ENCODE measurements at places on chromosomes 2 and 18.

- DNase-seq, result no peak
These were observed 171.8 kb upstream of the LHCGR start for GRCh38 chr2:48927355-48927754.

DNA sequence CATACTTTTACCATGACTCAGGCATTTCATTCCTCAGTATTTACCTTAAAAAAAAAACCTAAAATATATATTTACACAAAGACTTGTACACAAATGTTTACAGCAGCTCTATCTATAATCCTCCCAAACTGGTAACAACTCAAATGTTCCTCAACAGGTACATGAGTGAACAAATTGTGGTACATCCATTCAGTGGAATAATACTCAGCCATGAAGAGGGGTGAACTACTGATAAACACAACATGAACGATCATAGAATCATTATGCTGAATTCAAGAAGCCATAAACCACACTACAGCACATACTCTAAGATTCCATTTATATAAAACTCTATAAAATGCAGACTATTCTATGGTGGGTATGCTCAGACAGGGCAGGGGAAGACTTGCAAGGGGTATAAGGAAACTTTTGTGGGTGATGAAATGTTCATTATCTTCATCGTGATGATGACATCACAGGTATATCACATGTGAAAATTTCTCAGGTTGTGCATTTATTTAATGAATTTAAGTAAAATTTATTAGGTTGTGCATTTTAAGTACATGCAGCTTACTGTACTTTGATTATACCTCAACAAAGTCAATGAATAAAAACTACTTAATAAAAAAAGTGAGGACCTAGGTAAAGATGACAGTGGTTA, 24.7 kb upstream of the DUSP2 start:
- DNase-seq, result no peak

DNA sequence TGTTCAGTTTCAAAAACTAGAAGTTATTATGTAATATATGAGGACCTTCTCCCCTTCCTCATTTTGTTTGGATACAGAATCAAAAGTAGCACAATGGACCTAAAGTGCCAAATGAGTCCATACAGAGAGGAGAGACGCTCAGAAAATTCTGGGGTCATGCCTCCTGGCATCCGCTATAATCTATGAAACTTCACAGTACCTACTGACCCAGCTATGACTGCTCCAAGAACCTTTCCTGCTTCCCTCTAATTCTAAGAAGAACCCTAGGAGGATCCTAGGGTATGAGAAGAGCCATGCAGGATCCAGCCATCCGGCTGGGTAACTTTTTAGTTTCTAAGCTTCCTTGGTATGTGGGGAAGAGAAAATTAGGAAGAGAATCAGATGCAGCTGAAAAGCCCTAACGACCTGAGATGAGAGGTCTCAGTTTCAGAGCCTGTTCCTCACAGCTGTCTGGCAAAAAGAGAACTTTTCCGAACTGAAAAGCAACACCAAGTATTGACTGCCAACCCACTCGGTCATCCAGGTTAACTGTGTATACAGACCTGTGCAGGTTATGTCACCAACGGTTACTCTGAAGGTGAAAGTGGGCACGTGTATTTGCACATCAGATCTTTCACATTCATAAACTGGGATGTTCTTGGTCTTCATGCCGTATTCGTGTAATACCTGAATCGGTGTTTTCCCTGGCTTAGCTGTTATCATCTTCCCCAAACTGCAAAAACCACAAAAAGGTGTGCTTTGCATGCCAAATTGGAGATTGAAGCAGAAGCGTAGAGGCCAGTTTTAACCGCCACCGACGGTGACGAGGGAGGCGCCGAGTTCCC, 1.1 kb downstream of the PRKRA start:
- no peak for DNase-seq

DNA sequence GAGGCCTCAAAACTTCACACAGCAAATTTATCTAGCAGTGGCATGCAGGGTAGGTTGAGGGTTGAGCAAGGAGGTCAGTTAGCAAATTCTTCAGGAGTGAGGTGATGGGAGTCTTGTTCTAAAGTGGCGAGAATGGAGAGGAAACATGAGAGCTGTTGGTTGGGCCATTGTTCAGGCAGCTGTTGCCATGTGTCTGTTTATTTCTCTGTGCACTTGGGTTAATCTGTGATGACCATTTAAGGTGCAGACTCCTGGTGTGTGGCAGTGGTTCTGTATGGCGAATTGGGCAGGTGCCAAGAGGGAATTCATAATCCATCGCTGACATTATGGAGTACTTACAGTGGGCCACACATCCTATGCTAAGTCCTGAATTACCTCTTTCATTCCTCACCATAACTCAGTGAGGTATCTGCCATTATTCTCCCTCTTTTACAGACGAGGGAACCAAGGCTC, 30.4 kb downstream of the TMEM178A start:
- DNase-seq, result no peak

DNA sequence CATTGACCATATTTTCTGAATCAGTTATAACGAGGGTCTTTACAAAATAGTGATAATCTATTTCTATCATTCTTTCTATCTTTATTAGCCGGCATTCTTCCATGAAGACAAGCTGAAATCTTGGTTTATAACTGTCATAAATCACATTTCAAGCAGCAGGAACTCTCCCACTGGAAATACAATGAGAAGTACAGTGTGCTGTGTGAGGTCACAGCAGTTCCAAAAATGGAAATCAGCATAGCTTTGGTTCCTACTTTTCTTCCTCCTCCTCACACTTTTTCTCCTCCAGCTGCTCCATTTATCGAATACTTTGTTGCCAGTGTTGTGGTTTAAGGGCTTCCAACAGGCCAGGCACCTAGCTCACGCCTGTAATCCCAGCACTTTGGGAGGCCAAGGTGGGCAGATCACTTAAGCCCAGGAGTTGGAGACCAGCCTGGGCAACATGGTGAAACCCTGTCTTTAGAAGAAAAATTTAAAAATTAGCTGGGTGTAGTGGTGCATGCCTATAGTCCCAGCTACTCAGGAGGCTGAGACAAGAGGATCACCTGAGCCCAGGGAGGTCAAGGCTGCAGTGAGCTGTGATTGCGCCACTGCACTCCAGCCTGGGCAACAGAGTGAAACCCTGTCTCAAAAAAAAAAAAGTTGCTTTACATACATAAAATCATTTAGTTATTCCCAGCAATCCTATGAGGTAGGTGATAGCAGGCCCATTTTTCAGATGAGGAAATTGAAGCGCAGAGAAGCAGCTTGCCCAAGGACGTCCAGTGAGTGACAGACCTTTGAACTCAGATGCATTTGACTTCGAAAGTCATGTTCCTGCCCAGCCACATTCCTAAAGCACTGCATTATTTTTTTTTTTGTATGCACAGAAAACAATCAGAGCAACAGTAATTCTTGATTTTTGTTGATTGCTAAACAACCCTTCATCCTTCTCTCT, 34.0 kb upstream of the GPR55 start:
- no peak for DNase-seq
